Activated B cell treated with CpG ODN at 0.5 μM for 24 hours (primary cell): ENCODE measurements at places on chromosomes 16 and 17.

DNA sequence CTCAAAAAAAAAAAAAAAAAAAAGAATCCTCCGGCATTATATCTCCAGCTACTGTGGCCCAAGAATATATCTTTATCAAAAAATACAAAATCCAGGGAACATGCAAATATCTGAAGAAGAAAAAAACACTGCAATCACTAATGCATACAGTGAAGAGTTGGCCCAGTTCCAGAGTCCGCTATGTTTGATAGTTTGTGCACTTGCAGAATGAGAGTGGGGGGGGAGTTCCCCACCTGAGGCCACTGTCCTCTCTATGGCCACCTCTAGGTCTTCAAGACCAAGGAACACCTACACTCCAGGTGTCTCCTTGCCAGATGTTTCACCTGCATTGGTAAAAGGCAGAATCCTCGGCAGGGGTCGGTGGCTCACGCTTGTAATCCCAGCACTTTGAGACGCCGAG lies 4.0 kb downstream of the ZNF785 start:
- H3K27me3 ChIP-seq = no peaks in the 10 kb centered on the region
- no peak for DNase-seq
- peaks cover 16% of the 10 kb centered on the region for H3K4me1 ChIP-seq
- peaks cover 33% of the 10 kb centered on the region for H3K36me3 ChIP-seq

DNA sequence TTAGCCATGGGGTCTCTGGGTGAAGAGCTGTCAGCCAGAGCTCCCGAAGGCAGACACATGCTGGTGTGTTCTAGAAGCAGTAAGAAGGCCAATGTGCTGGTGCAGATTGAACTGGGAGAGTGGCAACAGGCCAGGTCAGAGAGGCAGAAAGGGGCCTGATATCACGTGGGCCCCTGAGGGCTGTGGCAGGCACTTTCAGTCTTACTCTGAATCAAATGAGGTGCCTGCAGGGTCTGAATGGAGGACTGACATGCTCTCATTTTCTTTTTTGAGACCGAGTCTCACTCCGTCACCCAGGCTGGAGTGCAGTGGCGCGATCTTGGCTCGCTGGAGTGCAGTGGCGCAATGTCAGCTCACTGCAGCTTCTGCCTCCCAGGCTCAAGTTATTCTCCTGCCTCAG lies 293.8 kb downstream of the ABCC12 start:
- DNase-seq = no peak
- H3K4me3 ChIP-seq = no peak overlapping the region
- no peaks in the 10 kb centered on the region for H3K4me1 ChIP-seq
- no peaks in the 10 kb centered on the region for H3K36me3 ChIP-seq
- H3K27me3 ChIP-seq = peaks cover 20% of the 10 kb centered on the region
- no peak overlapping the region for H3K27ac ChIP-seq

DNA sequence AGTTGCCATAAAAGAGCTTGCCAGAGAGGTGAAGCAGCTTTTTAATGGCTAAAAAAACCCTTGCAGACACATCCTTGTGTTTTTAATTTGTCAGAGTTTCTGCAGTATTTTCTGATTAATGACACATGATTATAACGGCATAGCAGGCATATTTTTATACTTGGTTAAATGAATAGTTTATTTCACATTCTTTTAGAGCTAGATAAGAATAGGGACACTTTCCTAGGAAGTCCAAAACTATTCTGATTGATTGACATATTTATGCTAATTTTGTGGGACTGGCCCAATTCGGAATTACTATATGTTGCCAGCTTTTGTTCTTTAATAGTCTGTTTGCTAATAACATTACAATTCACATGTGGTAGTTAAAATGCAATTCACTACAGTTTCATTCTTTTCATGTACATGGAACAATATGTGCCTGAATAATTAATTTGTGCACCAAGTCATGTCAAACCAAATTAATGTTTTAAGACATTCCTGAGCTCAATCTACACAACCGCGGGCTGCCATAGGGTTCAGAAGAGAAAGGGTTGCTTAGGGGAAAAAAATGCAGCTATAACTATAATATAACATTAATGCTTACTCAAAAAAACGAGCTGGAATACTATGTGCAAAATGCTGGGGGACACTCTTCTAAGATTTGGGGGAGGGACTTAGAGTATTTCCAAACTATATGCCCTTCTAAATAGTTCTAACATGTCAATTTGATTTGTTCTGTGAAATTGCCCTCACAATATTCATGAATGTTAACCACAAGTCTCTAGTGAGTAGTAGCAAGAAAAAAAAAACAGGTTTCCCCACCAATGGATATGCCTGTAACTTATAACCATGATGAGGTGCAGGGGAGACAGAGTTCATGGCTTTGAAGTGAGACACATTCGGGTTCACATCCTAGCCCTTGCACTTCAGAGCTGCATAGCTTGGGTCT lies 305.4 kb downstream of the CEP112 start:
- no peaks in the 10 kb centered on the region for H3K36me3 ChIP-seq
- no peak for DNase-seq
- no peak overlapping the region for H3K27ac ChIP-seq
- no peaks in the 10 kb centered on the region for H3K27me3 ChIP-seq
- H3K4me3 ChIP-seq = no peak overlapping the region
- H3K4me1 ChIP-seq = no peaks in the 10 kb centered on the region

GRCh38 chr16:27113341-27113841 lies 46.7 kb downstream of the C16orf82 start:
- H3K4me1 ChIP-seq = peaks cover 49% of the 10 kb centered on the region
- H3K4me3 ChIP-seq = peak overlapping the region; percentile 70
- H3K27me3 ChIP-seq = no peaks in the 10 kb centered on the region
- no peaks in the 10 kb centered on the region for H3K36me3 ChIP-seq
- peak overlapping the region; percentile 90 for H3K27ac ChIP-seq
- peak; percentile 44 for DNase-seq

- H3K4me3 ChIP-seq = no peak overlapping the region
- H3K27me3 ChIP-seq = no peaks in the 10 kb centered on the region
- H3K4me1 ChIP-seq = peaks cover 24% of the 10 kb centered on the region
- no peak for DNase-seq
- H3K27ac ChIP-seq = no peak overlapping the region
Observed at GRCh38 chr16:22220714-22221113, 14.6 kb downstream of the EEF2K start.

- H3K27me3 ChIP-seq = peaks cover 29% of the 10 kb centered on the region
- DNase-seq = no peak
- no peaks in the 10 kb centered on the region for H3K36me3 ChIP-seq
- H3K27ac ChIP-seq = no peak overlapping the region
- H3K4me1 ChIP-seq = peaks cover 16% of the 10 kb centered on the region
Observed at GRCh38 chr16:85334718-85335583, 222.7 kb upstream of the CIBAR2 start.

DNA sequence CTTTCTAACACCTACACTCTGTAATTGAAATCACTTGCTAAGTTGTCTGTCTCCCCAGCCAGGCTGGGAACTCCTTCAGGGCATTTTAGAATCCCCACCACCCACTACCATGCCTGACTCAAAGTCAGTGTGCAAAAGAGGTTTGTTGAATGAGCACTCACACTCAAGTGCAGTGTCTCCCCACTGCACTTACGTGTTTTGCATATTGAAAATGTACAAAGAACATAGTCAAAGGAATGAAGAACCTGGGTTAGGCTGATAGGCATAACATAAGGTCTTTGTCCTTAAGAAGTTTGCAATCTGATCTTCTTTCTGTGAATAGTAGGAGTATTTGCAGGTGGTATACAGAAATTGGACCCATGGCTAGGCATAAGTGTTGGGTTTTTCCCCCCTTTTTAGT lies 33.8 kb upstream of the DDX52 start:
- no peak for DNase-seq
- H3K4me3 ChIP-seq = no peak overlapping the region
- no peaks in the 10 kb centered on the region for H3K36me3 ChIP-seq
- no peak overlapping the region for H3K27ac ChIP-seq
- no peaks in the 10 kb centered on the region for H3K4me1 ChIP-seq

DNA sequence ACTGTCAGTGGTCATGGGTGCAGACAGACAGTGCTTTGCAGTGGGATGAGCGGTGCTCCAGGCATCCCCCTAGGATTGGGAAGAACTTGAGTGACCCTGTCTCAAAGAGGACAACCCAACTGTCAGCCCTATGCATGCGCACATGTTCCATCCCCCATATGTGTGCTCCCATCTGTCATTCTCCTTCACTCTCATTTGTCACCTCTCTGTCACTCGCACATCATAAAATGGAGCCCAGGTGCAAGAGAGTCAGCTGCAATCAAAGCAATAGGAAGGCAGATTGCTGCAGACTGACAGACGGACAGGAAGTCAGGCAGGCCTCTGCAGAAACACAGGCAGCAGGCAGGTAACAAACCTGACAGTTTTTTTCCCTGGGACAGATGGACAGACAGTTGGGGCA lies 101.8 kb upstream of the CCL1 start:
- peaks cover 10% of the 10 kb centered on the region for H3K27me3 ChIP-seq
- no peak for DNase-seq
- H3K4me1 ChIP-seq = no peaks in the 10 kb centered on the region
- H3K27ac ChIP-seq = no peak overlapping the region
- no peak overlapping the region for H3K4me3 ChIP-seq
- no peaks in the 10 kb centered on the region for H3K36me3 ChIP-seq

GRCh38 chr17:37094391-37094790 lies 145.6 kb downstream of the AATF start:
- no peaks in the 10 kb centered on the region for H3K27me3 ChIP-seq
- peaks cover 54% of the 10 kb centered on the region for H3K36me3 ChIP-seq
- H3K4me3 ChIP-seq = no peak overlapping the region
- DNase-seq = no peak
